HS-5 (cell line): ENCODE measurements at places on chromosomes 7 and 10.

DNA sequence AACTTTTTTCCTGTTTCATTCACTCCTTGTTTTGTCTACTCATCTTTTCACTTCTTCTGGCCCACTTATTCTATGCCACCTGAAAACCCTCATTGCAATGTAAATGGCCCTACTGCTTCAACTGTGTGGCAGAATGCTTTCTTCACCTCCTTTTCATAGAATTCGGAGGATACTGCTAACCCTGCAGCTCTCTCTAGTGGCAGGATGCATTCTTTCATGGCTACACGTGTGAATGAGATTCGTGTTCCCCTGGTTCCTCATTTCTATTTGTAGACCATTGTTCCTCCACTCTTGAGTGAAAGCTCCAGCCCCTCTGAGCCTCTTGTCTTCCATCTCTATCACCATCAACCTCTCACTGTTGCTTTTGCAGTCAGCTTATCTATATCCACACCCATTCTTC is 20.9 kb upstream of the CYP26C1 start:
- no peak for DNase-seq

GRCh38 chr7:64485623-64486022 is 77.2 kb downstream of the ZNF680 start:
- no peak for DNase-seq

GRCh38 chr10:36899652-36900051 is 225.7 kb upstream of the ANKRD30A start:
- DNase-seq, result no peak

DNA sequence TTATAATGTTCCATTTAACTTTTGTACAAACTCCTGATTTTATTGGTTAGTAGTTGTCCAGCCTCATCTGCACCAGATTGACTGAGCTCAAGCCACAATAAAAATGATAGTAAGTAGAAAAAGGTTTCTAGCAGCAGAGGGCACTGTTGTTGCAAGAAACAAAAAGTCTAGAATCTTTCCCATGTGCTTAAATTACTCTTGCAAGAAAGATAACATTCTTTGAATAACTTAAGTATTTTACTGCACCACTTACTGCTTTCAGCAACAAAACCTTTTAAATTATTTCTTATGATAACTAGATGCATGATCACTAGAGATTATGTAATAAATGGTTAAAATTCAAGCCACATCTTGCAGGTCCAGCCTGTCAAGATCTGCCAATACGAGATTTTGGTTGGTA is 27.0 kb downstream of the LMOD2 start:
- peak; percentile 35 for DNase-seq

DNA sequence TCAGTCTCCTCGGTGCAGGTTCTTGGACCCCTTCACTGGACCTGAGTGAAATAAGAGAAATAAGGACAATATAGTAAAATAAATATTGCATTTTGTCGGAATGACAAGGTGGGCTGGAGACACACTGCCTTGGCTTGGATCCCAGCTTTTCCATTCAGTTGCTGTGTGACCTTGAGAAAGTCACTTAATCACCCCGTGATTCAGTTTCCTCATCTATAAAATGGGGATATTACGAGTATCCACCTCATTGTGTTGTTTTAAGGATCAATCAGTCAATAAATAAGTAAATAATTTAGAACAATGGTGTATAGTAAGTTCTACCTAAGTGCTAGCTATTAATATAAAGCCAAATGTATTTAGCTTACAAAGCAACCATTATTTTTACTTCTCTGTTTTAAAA is 29.1 kb downstream of the HK1 start:
- no peak for DNase-seq

DNA sequence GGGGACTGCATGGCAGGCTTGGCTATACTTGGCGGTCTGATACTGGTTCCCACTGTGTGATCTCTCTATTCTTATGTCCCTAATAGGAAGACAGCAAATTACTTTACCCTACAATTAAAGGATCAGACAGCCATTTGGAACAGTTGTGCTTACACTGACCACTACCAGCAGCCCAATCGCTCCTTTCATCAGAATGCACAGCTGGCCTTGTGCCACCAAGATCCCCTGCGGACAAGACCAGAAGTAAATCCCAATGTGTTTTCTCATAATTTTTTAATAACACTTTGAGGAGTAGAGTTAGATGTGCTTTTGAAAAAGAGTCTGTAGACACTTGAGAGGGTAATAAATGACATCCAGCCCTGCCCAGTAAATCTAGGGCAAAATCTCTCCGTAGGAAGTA is 297.2 kb upstream of the ZNF32 start:
- DNase-seq, result no peak
